ENCODE measurements at places on chromosomes 16 and 17.
A peak's percentile ranks its signal among the peaks of the same experiment; 100 is the strongest.

DNA sequence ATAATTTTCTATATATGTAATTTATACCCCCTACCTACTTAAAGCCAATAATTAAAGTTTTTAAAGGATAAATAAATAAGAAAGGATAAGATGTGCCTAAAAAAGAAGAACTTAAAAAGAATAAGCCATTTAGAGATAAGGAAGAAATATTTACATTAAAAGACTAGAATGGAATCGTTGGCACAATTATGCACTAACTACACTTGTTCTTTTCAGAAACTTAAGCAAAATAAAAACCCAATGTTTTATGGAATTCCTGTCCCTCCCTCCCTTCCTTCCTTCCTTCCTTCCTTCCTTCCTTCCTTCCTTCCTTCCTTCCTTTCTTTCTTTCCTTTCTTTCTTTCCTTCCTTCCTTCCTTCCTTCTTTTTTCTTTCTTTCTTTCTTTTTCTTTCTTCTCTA, 4.5 kb upstream of the KRTAP4-6 start:
- no peak for DNase-seq

DNA sequence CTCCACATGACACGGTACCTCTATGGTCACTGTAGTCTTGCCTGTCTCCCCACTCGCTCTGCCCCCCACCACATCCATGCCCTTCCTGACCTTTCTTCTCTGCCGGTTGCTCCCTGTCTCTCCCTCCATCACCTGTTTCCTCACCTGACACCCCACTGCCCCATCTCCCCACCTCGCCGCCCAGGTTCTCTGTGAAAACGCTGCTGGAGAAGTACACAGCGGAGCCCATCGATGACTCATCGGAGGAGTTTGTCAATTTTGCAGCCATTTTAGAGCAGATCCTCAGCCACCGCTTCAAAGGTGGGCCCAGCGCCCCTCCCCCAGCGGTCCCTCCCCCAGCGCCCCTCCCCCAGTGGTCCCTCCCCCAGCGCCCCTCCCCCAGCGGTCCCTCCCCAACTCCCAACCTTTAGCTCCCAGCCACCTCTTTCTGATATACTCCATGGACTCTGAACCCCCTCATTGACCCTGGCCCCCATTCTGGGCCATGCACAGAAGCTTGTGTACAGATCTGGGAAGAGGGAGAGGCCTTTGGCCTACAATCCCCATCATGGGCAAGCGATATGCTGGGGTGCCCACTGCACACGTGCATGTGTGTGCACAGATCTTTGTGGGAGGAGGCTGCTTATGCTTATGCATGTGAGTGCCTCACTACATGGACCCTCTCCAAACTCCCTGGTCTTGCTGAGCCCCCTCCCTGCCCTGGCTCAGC, 4.1 kb downstream of the RUNDC3A start:
- no peak for DNase-seq

- DNase-seq = no peak
These were observed 11.8 kb upstream of the SLC25A19 start for GRCh38 chr17:75301049-75301448.

GRCh38 chr16:86198206-86199118, 299.5 kb downstream of the IRF8 start:
- no peak for DNase-seq

DNA sequence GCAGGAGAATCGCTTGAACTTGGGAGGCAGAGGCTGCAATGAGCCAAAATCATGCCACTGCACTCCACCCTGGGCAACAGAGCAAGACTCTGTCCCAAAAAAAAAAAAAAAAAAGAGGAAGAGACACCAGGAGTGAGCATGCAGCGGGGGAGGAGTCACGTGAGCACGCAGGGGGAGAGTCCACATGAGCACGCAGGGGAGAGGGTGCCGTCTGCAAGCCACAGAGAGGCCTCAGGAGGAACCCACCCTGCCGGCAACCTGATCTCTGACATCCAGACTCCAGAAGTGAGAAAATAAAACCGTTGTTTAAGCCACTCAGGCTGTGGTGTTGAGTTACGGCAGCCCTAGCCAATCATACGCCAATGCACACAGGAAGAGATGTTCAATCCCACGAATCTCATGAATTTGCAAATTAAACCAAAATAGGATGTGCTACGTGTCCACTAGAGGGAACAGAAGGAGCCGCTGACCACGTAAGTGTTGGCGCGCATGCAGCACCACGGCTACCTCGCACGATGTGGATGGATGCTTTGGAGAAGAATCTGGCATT, 42.2 kb downstream of the CCDC57 start:
- no peak for DNase-seq

GRCh38 chr16:56732832-56733231, 2.9 kb downstream of the NUP93 start:
- DNase-seq = peak; percentile 25

GRCh38 chr16:27813591-27813990, 249.9 kb downstream of the GSG1L start:
- no peak for DNase-seq

DNA sequence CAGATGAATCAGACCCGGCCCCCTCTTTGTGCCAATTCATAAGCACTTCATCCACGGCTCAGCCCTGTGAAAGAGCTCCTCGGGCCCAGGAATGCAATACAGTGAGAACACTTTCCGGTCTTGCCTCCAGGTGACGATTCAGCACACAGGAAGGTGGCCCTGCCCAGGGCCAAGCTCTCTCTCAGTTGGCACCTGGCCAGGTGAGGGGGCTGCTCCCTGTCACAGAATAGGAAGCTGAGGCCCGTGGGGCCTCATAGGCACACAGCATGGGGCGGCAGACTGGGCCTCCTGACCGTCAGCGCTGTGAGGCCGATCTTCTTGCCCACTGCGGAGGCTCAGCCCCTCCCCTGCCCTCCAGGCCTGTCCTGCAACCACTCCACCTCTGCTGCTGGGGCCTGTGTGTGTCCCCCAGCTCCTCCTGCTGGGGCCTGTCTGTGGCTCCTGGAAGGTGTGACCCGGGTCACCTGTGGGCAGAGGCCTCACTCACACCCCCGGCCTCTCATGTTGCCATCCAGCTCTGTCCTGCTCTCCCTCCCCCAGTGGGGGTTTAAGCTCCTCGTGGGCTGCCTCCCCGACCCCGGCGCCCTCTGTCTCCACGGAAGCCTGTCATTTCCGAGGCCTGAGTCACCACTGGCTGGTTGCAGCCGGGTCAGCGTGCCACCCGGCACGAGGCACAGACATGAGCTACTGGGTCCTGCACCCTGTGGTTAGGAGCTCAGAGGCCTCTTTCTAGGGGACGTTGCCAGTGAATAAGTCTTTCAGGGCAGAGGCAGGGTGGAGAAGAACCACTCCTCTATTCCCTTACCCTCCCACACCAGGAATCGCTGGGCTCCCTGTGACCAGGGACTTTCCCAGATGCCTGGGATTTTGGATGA, 114.4 kb downstream of the SEC14L1 start:
- no peak for DNase-seq

GRCh38 chr17:10311131-10311530, 61.7 kb downstream of the MYH13 start:
- DNase-seq = no peak

DNA sequence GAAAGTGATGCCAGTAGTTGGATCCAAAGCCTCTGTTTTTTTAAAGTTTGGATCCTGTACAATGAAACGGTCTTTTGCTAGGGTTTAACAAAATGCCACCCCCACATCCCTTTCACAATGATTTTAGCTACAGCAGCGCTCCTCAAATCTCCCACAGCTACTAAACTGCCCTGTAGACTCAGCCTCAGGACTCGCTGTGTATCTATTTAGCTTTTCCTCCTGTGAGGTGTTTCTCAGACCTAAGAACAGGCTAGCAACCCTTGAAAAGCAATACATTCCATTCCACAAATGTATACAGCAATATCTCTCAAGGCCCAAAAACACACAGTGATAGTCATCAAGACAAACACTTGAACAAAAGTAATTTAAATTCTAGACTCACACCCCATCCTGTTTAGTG, 206.4 kb downstream of the ZFHX3 start:
- no peak for DNase-seq

GRCh38 chr16:85302018-85302847, 190.0 kb upstream of the CIBAR2 start:
- no peak for DNase-seq

DNA sequence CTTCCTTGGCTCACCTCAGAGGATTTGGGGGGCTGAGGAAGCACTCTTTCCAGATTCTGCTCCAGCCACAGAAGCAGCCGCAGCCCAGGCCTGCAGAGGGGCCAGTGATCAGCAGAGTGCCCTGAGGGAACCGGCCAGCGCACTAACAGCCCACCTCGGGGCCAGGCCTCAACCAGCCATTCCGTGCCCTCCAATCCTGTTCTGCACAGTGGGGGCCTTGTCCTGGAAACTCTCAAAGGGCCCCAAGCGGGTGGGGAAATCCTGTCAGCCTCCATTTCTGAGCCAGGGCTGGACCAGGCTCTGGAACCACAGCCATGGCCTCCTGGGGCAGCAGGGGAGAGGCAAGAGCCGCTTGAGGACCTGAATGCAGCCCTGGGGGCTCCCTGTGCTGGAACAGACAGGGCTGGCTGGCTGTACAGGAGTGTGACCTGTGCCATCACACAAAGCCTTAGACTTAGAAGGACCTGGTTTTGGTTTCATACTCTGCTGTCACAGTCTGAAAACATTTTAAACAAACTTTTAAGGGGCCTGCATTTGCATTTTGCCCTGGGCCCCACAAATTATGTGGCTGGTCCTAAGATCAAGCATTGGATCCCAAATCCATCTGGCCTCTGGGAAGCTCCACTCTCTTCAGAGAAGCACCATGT, 10.0 kb downstream of the CNGB1 start:
- DNase-seq = no peak

DNA sequence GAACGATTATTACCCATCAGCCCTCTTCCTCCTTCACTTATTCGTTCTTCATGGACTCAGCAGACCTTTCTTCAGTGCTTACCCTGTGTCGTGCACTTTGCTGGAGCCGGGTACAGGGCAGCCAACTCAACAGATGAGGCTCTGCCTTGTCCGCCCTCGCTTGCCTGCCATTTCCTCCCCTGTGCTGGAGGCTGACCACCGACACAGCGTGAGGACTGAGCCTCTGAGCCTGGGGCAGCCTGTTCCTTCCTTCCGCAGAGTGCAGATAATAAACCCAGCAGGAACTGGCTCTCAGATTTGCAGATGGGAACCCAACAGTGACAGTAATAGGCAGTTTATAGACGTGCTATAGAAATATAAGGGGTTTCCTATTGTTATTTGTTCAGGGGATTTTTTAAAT, 7.0 kb upstream of the SLC39A11 start:
- no peak for DNase-seq

- no peak for DNase-seq
These were observed 11.2 kb downstream of the ZNF771 start for GRCh38 chr16:30418350-30419181.

DNA sequence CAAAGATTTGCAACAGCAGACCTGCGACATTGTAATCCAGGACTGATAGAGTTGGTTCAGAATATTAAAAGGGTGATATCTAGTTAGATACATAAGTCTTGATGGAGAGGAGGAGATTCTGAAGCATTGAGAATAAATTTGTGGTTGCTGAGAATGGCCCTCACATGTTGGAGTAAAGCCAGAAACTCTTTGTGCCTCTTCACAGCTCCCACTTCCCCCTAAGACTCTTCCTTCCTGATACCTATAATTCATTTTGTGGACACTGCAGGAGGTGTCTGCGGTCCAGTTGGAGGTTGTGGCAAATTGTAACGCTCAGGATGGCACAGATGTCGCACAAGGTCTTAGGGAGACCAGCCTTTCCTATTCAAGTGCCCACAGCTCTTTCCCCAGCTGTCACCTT, 17.5 kb downstream of the WWOX start:
- no peak for DNase-seq

- no peak for DNase-seq
These were observed 6.1 kb downstream of the WDR81 start for GRCh38 chr17:1730326-1731193.

GRCh38 chr17:81509972-81510784, 2.4 kb downstream of the ACTG1 start:
- no peak for DNase-seq

DNA sequence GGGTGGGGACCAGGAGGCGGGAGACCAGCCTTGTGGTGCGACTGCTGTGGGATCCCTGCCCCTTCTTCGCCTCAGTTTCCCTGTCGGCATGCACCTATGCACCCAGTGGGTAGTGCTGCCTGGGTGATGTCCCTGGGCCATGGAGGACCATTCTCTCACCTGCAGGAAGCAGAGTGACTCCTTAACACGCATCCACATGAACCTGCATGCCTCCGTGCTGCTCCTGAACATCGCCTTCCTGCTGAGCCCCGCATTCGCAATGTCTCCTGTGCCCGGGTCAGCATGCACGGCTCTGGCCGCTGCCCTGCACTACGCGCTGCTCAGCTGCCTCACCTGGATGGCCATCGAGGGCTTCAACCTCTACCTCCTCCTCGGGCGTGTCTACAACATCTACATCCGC, 25.2 kb downstream of the ADGRG5 start:
- no peak for DNase-seq

GRCh38 chr17:37358098-37358829, 17.5 kb upstream of the C17orf78 start:
- peak; percentile 47 for DNase-seq

- DNase-seq = no peak
These were observed 50.1 kb downstream of the CNGB1 start for GRCh38 chr16:57920880-57921229.

- DNase-seq = no peak
These were observed 110.7 kb upstream of the FAM20A start for GRCh38 chr17:68711858-68712257.

DNA sequence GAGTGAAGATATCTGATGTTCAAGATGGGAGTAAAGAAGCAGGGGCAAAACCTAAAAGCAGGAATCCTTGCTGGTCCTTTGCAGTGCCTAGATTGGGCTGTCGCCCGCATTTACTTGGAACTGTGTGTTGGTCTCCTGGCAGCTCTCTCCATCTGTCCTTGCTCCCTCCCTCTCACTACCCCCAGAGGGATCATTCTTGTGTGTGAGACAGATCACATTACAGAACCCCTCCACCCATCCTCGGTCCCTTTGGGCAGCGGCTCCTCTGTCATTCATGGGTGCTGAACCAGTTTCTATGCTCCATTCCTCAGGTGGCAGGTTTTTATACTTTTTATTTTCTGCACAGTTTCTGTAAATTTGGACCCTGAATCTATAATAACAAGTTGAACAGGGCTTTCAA, 99.4 kb upstream of the MYOCD start:
- DNase-seq = no peak

DNA sequence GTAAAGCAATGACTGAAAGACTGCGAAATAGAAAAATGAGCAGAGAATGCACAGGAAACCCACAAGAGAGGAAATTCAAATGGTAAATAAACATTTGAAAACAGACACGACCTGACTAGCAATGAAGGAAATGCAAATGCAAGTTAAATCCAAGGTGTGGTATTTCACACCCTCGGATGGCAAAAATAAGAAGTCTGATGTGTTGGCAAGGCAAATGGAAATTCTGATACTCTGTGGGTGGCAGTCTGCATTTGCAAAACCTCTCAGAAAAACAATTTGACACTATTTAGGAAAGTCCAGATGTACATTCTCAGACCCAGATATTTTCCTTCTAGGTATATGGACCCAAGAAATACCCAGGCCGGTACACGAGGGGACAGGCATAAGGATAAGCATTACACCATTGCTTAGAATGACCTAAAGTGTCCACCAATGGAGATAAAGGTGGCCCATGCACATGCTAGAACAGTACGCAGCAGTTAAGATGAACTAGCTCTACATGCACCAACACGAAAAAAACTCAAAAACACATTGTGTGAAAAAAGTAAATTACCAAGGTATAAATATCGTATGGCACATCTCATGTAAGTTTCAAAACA, 116.7 kb downstream of the GAS7 start:
- DNase-seq = no peak

- DNase-seq = no peak
These were observed 17.3 kb upstream of the SPN start for GRCh38 chr16:29645694-29646187.

Data from activated naive CD8-positive, alpha-beta T cell treated with anti-CD3 and anti-CD28 coated beads, Interleukin-2, amount 50 U/mL, for 24 hours (primary cell).